ENCODE measurements at places on chromosomes 3 and 15.
A peak's percentile ranks its signal among the peaks of the same experiment; 100 is the strongest.

- no peak for DNase-seq
Measured at GRCh38 chr15:97652700-97653167, 307.8 kb upstream of the ARRDC4 start.

GRCh38 chr15:100059094-100059493, 282.7 kb downstream of the ADAMTS17 start:
- no peak for DNase-seq

GRCh38 chr3:180570238-180570637, 31.7 kb upstream of the TTC14 start:
- DNase-seq = no peak

- no peak for DNase-seq
Measured at GRCh38 chr3:114307222-114307830, 13.5 kb downstream of the TIGIT start.

GRCh38 chr3:115040673-115041286, 106.3 kb downstream of the ZBTB20 start:
- DNase-seq = peak; percentile 13

GRCh38 chr15:68594533-68595259, 15.9 kb downstream of the CORO2B start:
- no peak for DNase-seq

DNA sequence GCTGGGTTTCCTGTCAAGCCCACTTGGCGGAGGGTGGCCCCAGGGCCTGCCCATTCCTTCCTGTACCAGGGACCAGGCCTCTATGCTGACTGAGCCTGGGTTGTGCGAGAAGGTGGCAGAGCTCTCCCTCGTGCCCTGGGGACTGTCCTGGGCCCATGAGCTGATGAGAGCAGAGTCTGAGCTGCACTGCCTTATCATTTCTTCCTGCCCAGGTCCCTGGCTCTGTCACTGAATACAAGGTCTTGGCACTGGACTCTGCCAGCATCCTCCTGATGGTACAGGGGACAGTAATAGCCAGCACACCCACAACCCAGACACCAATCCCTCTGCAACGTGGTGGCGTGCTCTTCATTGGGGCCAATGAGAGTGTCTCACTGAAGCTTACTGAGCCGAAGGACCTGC, 7.5 kb downstream of the MPI start:
- DNase-seq = no peak

DNA sequence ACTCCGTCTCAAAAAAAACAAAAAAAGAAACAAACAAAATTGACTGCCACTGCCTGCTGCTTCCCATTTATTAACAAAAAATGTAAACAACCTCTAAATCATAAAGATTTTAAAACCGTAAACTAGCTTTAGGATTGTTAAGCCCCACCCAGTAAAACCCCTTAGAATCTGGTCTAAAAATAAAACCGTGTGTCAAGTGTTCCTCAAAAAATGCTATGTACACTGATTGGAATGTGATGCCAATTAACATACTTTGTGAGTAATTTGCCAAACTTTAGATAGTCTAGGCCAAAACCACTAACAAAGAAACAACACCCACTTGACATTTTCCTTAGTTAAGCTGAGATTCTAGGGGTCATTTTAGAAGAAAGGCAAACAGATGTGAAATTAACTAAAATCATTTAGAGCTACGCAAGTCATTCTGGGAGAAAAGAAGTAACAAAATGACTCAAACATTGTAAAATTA, 5.3 kb downstream of the RAF1 start:
- no peak for DNase-seq

- DNase-seq = peak; percentile 46
Measured at GRCh38 chr15:73305331-73306211, 63.2 kb downstream of the HCN4 start.

- no peak for DNase-seq
Measured at GRCh38 chr15:66898656-66899386, 166.6 kb upstream of the SMAD3 start.

GRCh38 chr3:46107682-46108081, 80.4 kb upstream of the XCR1 start:
- DNase-seq = no peak

DNA sequence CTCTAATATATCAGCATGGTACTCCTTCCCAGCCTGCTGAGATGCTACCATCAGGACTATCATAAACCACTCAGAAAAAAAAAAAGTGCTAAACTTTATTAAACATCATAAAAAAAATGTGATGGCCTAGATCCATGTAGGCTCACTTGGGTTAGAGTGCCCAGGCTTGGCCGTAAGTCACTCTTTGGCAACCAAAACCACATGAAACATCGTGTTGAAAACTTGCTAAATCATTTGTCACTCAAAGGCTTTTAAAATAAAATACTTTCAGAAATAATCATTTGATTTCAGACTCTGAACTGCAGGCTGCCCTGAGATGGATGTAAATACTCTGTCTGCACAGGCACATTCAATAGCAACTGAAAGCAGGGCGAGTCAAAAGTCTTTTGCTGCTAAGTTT, 78.4 kb upstream of the WNT5A start:
- no peak for DNase-seq

DNA sequence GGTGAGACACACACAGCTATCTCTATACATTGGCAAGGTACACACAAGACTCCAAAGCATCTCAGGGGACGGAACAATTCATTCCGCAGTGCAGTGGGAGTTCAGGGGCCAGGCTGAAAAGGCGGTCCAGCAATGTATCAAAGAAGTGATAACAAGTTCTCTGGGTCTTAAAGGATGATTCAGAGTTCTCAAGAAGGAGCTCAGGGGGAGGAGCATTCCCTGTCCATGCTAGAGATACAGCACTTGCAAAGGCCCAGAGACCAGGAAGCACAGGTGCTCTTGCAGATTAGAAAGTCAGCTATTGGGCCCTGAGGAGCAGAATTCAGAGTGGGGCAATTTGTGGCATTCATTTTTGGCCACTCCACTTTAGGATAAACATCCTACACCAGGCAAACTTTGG, 34.9 kb downstream of the MECOM start:
- DNase-seq = no peak

- DNase-seq = no peak
Measured at GRCh38 chr3:106381286-106381938, 512.6 kb upstream of the CBLB start.

DNA sequence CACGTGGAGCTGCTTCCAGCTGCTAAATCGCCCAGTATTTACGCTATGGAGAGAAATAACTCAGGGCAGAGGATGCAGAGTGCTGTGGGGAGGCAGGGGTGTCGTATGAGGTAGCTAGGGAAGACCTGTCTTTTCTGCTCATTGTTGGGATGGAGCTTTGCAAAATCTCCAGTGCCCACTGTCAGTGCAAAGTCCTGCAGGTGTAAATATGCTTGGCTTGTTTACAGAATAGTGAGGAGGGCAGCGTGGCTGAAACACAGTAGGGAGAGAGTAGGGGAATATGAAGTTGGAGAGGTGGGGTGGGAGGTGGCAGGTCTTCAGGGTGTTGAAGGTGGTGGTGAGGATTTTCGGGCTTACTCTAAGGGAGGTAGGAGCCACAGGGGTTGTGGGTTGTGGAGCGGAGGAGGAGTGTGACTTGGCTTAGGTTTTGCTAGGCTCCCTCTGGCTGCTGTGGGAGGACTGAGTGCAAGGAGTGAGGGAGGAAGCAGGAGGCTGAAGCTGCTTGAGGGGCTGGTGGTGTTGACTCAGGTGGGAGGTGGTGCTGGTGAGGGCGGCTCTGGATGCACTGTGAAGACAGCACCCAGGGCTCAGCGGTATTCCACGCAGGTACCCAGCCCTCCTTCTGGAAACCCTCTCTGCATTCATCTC, 125.7 kb downstream of the FBLN2 start:
- no peak for DNase-seq

DNA sequence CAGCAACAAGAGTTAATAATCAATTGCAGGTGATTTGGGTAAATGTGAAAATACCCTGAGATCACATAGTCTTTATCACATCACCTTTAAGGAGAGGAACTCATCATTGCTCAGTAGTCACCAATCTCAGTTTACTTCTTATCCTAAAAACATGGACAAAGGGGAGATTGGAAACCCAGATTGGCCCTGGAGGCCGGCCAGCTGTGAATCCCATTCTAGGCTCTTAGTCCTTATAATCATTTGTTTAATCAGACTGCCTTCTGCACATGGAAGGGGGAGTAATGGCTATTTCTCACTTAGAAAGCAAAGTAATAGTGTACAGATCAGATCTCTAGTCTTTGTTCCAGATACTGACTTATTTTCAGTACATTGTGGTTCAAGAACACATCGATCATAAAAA, 37.2 kb upstream of the CPB1 start:
- no peak for DNase-seq

DNA sequence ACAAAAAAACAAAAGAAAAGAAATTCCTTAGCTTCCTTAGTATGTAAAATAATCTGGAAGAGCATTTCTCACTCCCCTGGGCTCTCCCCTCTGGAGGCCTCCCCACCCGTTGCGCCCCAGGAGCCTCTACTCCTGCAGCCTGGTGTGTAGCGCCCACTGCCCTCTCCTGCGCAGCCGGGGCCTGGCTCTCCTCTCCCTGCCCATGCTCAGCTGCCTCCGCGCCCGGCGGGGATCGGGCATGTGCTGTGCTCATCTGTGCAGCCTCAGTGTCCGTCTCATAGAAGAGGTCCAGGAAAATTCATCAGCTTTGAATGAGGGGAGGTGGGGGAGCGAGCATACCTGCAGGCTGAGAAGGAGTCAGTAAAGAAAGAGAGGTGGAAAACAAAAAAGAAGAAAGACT, 203.9 kb downstream of the ATP10A start:
- DNase-seq = no peak

DNA sequence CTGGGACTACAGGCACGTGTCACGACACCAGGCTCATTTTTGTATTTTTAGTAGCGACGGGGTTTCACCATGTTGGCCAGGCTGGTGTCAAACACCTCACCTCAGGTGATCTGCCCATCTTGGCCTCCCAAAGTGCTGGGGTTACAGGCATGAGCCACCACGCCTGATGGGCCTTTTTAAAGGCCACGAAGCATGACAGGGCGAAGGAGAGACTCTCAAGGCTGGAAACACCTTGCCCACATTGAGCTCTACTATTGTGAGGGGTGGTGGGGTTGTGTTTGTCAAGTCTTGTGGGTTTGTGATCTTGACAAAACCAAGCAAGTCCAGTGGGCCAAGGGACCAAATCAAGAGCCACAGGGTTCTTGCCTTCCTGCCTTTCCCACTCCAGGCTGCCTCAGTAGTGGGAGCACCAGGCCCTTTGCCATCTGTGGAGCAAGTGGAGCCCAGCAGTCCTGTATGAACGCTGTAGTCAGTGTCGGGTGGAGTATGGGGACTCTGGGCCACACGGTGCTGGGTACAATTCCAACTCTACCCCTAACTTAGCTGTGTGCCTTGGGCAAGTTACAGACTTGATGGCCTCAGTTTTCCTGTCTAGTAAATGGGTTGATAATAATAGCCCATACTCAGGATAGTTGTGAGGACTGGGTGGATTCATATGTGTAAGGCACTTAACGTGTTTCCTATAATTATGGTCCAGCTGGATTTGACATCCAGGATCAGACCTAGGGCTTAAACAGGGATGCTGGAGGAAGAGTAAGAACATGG, 33.3 kb downstream of the EDEM1 start:
- DNase-seq = no peak
